ENCODE measurements at places on chromosomes 12 and 14. TPM values are rescaled to one million over a fixed set of nuclear protein-coding genes. Genes with fewer than 3 reads are reported as not detected.

CDK4 gene
- total RNA-seq = 152 TPM

TAS2R50 gene
- total RNA-seq = 2.9 TPM

PLA2G1B gene
- total RNA-seq = not detected

SPTB gene
- 0.13 TPM for total RNA-seq

KCNH3 gene
- 0.33 TPM for total RNA-seq

GPR84 gene
- total RNA-seq = 0.07 TPM

ASCL1 gene
- total RNA-seq = not detected

KRT75 gene
- total RNA-seq = not detected

DLST gene
- total RNA-seq = 76.6 TPM

ASCL4 gene
- not detected for total RNA-seq

RAD9B gene
- 0.46 TPM for total RNA-seq

IGF1 gene
- 0.39 TPM for total RNA-seq

GALNT16 gene
- 1.7 TPM for total RNA-seq

Data from smooth muscle cell of the pulmonary artery (primary cell).